Naive thymus-derived CD8-positive, alpha-beta T cell (primary cell): ENCODE measurements at places on chromosomes 4 and X. TPM values are rescaled to one million over a fixed set of nuclear protein-coding genes. Genes with fewer than 3 reads are reported as not detected.

GRCh38 chr4:3797831-3798790, 31.9 kb downstream of the ADRA2C start:
- no peak overlapping the region for H3K4me3 ChIP-seq
- peaks cover 20% of the 10 kb centered on the region for H3K36me3 ChIP-seq
- H3K27ac ChIP-seq: no peak overlapping the region
- peaks cover 14% of the 10 kb centered on the region for H3K27me3 ChIP-seq
- DNase-seq: no peak

The C4orf50 gene
- total RNA-seq: not detected

The PLAC8 gene
- 258 TPM for total RNA-seq

GRCh38 chr4:100206850-100207249, 16.6 kb upstream of the DDIT4L start:
- DNase-seq: no peak
- no peaks in the 10 kb centered on the region for H3K36me3 ChIP-seq
- H3K27me3 ChIP-seq: peaks cover 13% of the 10 kb centered on the region

The MORF4L2 gene
- 110 TPM for total RNA-seq

The CCDC110 gene
- 1.4 TPM for total RNA-seq

The RTL9 gene
- total RNA-seq: not detected

- H3K4me3 ChIP-seq: no peak overlapping the region
- H3K27ac ChIP-seq: no peak overlapping the region
- H3K4me1 ChIP-seq: no peaks in the 10 kb centered on the region
- no peaks in the 10 kb centered on the region for H3K36me3 ChIP-seq
- DNase-seq: no peak
These were observed 137.5 kb upstream of the ANXA3 start for GRCh38 chr4:78414116-78414515.

- H3K36me3 ChIP-seq: peaks cover 5% of the 10 kb centered on the region
- no peak for DNase-seq
- H3K4me1 ChIP-seq: peaks cover 29% of the 10 kb centered on the region
- H3K27me3 ChIP-seq: no peaks in the 10 kb centered on the region
These were observed 43.8 kb downstream of the TNIP2 start for GRCh38 chr4:2712261-2712842.

- no peak for DNase-seq
- no peaks in the 10 kb centered on the region for H3K4me1 ChIP-seq
- H3K27me3 ChIP-seq: no peaks in the 10 kb centered on the region
- H3K36me3 ChIP-seq: no peaks in the 10 kb centered on the region
- H3K4me3 ChIP-seq: no peak within 1 kb of the TSS
These were observed at the start of the genes CSAG1 and MAGEA12 for GRCh38 chrX:152733261-152733975. Gene CSAG1 (minus strand): TSS chrX:152733721. CDS start chrX:152732460, 1,261 bp downstream. Gene MAGEA12 (plus strand): TSS chrX:152733757. CDS start chrX:152736162, 2,405 bp downstream.

The USP17L13 gene
- total RNA-seq: not detected

DNA sequence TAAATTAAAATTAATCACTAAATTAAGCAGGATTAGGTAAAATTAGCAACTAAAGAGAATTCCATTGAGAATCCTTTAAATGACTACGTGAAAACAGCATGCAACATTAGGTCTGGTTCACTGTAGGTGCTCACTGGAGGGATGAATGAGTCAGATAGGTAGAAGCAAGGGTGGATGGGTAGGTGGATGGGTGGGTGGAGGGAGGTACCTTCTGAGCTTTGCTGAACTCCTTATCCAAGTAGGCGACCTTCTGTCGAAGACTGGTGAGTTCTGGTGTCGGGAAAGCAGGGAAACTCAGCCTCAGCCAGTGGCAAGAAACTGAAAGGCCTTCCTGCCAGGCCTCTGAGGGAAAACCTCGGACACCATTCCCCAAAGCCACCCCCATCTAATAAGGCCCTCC, 3.0 kb downstream of the GRIPAP1 start:
- no peak overlapping the region for H3K27ac ChIP-seq
- DNase-seq: no peak
- H3K27me3 ChIP-seq: no peaks in the 10 kb centered on the region
- no peak overlapping the region for H3K4me3 ChIP-seq
- H3K4me1 ChIP-seq: peaks cover 40% of the 10 kb centered on the region
- H3K36me3 ChIP-seq: peaks cover 12% of the 10 kb centered on the region

The IBSP gene
- not detected for total RNA-seq

The CTPS2 gene
- 7.8 TPM for total RNA-seq

- peak overlapping the region; percentile 27 for H3K27ac ChIP-seq
- no peaks in the 10 kb centered on the region for H3K27me3 ChIP-seq
- peaks cover 12% of the 10 kb centered on the region for H3K4me1 ChIP-seq
- H3K36me3 ChIP-seq: peaks cover 97% of the 10 kb centered on the region
- no peak for DNase-seq
These were observed 11.4 kb downstream of the ADH5 start for GRCh38 chr4:99077177-99077576.

GRCh38 chrX:30495468-30495867, 82.1 kb downstream of the TASL start:
- no peak overlapping the region for H3K4me3 ChIP-seq
- H3K27ac ChIP-seq: no peak overlapping the region
- no peaks in the 10 kb centered on the region for H3K36me3 ChIP-seq
- H3K27me3 ChIP-seq: peaks cover 1% of the 10 kb centered on the region
- no peaks in the 10 kb centered on the region for H3K4me1 ChIP-seq

- DNase-seq: no peak
- H3K4me1 ChIP-seq: no peaks in the 10 kb centered on the region
- H3K4me3 ChIP-seq: no peak overlapping the region
- no peak overlapping the region for H3K27ac ChIP-seq
- H3K36me3 ChIP-seq: no peaks in the 10 kb centered on the region
- no peaks in the 10 kb centered on the region for H3K27me3 ChIP-seq
These were observed 250.0 kb downstream of the ARHGAP24 start for GRCh38 chr4:85724791-85725563.

DNA sequence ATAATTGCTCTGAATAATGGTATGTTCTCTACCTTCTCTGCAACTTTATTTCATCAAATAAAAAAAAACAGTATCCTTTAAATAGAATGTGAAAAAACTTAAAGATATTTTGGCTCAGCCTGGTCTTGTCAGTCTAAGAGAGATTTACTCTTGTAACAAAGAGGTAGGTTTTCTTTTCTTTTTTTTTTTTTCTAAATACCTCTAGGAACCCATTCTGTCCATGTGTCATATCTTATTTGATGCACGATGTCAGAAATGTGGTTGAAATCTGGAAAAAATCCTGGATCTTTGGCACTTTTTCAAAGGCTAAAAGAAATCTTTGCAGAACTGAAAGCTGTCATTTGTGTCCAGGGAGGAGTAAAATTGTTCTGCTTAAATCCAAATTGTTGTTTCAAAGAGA, 17.3 kb upstream of the FGF5 start:
- no peak overlapping the region for H3K27ac ChIP-seq
- peaks cover 9% of the 10 kb centered on the region for H3K27me3 ChIP-seq
- DNase-seq: no peak
- H3K36me3 ChIP-seq: no peaks in the 10 kb centered on the region
- no peak overlapping the region for H3K4me3 ChIP-seq
- no peaks in the 10 kb centered on the region for H3K4me1 ChIP-seq

- no peaks in the 10 kb centered on the region for H3K36me3 ChIP-seq
- H3K4me3 ChIP-seq: no peak overlapping the region
- no peaks in the 10 kb centered on the region for H3K4me1 ChIP-seq
These were observed 36.9 kb downstream of the WDR17 start for GRCh38 chr4:176102414-176103063.

DNA sequence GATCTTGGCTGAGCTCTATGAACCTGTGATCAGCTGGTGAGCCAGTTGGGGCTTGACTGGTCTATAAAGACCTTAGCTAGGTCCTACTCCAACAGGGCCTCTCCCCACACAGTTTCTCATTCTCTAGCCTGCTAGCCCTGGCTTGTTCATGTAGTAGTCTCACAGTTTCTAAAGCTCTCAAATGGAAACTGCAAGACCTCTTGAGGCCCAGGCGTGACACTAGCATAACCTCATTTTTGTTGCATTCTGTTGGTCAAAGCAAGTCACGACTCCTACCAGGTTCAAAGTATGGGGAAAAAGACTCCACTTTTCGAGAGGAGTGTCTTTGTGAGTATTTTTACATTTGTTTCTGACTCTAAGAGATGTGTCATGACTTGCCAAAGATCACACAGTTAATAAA, 50.9 kb downstream of the CEP44 start:
- no peak for DNase-seq
- no peak overlapping the region for H3K4me3 ChIP-seq
- H3K4me1 ChIP-seq: no peaks in the 10 kb centered on the region
- no peaks in the 10 kb centered on the region for H3K36me3 ChIP-seq
- H3K27ac ChIP-seq: no peak overlapping the region

The FRMD7 gene
- total RNA-seq: not detected

- H3K36me3 ChIP-seq: no peaks in the 10 kb centered on the region
- H3K27me3 ChIP-seq: no peaks in the 10 kb centered on the region
- no peak overlapping the region for H3K27ac ChIP-seq
These were observed 581.4 kb upstream of the AADAT start for GRCh38 chr4:170671171-170671570.

- H3K27ac ChIP-seq: no peak overlapping the region
- H3K4me1 ChIP-seq: no peaks in the 10 kb centered on the region
- DNase-seq: no peak
- no peaks in the 10 kb centered on the region for H3K36me3 ChIP-seq
- no peak overlapping the region for H3K4me3 ChIP-seq
These were observed 156.7 kb upstream of the FAM47A start for GRCh38 chrX:34288782-34289181.

- H3K4me1 ChIP-seq: no peaks in the 10 kb centered on the region
- DNase-seq: no peak
- no peak overlapping the region for H3K4me3 ChIP-seq
- H3K27me3 ChIP-seq: peaks cover 1% of the 10 kb centered on the region
- H3K27ac ChIP-seq: no peak overlapping the region
These were observed 406.2 kb downstream of the ANKRD50 start for GRCh38 chr4:124306352-124306751.

DNA sequence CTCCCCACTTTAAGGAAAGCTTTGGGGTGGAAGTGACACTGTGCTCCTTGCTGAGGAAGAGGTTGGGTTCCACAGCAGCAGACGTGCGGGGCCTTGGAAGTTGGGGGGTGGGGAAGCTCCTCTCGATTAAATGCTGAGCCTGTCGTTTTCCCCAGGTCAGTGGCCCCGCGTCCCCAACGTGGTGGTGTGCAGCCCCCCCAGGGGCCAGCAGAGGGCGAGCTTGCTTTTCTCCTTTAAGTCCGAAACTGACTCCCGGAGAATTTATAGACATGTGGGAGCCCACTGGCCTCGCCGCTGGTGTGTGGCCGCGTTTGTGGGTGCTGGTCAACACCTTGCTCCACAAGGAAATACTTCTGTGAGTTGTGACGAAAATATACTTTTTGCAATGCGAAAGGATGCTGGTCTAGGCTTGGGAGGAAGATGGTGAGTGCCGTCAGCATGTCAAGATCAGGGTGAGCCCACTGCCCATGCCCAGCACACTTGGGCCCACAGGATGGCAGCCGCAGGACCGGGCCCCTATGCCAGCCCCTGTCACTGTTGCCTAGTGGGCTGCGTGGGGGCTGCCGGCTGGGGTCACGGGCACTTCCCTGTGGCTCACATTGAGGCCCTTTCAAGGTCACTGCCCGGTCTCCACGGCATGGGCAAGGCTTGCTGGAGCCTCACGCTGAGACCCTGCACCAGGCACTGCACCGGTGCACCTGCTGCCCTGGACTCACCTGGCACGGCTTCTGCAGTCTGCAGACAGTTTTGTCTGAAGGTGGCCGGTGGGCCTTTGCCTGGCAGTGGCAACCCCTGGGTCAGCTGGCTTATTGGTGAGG, 9.4 kb downstream of the UVSSA start:
- H3K36me3 ChIP-seq: peaks cover 3% of the 10 kb centered on the region
- no peak overlapping the region for H3K27ac ChIP-seq
- peak; percentile 46 for DNase-seq
- peaks cover 8% of the 10 kb centered on the region for H3K4me1 ChIP-seq
- H3K4me3 ChIP-seq: no peak overlapping the region

The FGF5 gene
- total RNA-seq: not detected

The DCAF4L1 gene
- 0.55 TPM for total RNA-seq

GRCh38 chr4:36358173-36358572, 76.8 kb downstream of the DTHD1 start:
- no peaks in the 10 kb centered on the region for H3K4me1 ChIP-seq
- no peak overlapping the region for H3K4me3 ChIP-seq
- no peaks in the 10 kb centered on the region for H3K36me3 ChIP-seq
- no peak overlapping the region for H3K27ac ChIP-seq
- H3K27me3 ChIP-seq: no peaks in the 10 kb centered on the region

The SNCA gene
- not detected for total RNA-seq

DNA sequence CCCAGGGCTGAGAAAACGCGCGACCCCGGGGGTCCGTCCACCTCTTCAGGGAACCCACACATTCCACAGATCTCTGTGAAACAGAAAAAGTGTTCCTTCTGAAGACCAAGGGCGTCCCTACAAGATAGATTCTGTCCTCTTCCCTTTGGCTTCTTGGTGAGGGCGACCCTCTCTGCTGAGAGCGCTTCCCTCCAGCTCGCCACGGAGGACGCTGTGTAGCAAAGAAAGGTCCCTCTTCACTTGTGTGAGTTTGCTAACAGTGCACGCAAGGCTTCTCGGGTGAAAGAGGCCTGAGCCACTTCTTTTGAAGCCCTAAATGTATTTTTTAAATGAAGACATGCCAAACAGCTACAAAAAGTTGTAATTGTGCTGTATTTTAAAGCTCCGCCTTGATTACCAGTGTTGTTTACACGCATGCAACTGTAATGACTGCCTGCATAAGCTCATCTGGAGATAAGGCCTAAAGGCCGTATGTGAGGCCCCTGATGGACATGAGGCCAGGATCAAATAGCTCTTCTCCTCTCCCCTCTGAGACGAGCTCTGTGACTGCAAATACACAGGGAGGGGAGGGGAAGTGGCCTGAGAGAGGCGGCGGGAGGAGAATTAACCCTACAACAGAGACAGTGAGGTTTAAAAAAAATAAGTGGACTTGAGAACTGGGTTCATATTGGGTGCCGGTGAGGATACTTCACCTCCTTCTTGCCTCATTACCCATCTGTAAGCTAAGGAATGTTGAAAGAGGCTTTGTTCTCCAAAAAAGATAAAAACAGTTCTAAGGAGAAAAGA, 95.5 kb downstream of the SOWAHB start:
- no peaks in the 10 kb centered on the region for H3K4me1 ChIP-seq
- peaks cover 1% of the 10 kb centered on the region for H3K27me3 ChIP-seq
- no peak for DNase-seq
- H3K27ac ChIP-seq: no peak overlapping the region
- no peaks in the 10 kb centered on the region for H3K36me3 ChIP-seq
- H3K4me3 ChIP-seq: no peak overlapping the region

The NUDT9 gene
- 18.8 TPM for total RNA-seq

The XPNPEP2 gene
- total RNA-seq: not detected

The AADAT gene
- total RNA-seq: not detected
